ENCODE measurements at places on chromosomes 1 and 21.
A peak's percentile ranks its signal among the peaks of the same experiment; 100 is the strongest.

DNA sequence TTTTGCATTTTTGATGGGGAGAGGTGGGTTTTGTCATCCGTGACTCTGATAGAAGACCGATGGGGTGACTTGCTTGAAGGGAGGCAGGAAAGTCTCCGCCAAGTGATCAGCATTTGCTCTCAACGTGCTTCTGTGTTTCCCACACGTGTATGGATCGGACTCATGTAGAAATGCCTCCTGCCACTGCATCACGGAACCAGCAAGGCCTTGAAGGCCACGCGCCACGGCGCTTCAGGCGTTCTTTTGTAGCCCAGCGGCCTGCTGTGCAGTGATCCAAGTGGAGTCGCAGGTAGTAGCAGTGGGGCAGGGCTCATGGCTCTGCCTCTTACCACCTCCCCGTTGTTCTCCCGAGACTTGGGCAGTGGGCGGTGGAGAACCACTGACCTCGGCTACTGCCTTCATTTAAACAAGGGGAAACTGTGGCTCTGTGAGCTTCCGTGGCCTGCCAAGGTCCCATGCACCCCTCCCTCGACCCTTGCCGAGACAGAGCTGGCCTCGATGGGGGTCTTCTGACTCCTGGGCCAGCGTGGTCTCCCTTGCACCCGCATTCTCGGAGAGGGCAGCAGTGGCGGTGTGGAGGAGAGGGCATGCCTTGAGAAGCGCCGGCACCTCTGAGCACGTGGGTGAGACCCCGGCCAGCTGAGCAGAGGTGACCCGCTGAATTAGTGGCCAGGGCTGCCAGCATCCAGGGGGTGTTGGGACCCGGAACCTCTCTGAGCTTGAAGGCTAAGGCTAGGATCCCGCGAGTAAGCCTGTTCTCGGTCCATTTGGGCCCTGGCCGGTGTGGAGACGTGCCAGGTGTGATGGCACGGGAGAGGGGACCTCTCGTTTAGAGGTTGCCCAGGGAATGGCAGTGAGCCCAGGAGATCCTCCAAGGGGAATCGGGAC lies 46.1 kb upstream of the ABCG1 start:
- no peak for DNase-seq

GRCh38 chr1:161001525-161001924 lies 19.4 kb downstream of the F11R start:
- no peak for DNase-seq

DNA sequence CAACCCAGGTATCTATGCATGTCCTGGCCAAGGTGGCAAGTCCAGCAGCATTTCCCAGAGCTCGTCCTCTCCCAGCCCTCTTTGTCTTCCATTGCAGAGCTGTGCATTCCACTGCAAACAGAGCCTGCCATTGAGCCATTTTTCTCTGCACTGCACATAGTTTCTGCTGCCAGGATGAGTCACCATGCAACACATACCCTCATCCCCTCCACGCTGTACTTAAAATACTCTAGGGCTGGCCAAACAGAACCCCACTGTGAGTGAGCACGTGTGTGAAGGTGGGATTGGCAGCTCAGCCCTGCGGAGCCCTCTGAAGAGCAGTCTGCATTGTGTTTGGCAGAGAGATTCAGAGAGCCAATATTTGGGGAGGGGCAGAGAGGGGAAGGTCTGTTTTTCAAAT lies 3.9 kb upstream of the ATP1B1 start:
- peak; percentile 37 for DNase-seq

GRCh38 chr1:69121723-69122122 lies 446.0 kb upstream of the LRRC7 start:
- no peak for DNase-seq

DNA sequence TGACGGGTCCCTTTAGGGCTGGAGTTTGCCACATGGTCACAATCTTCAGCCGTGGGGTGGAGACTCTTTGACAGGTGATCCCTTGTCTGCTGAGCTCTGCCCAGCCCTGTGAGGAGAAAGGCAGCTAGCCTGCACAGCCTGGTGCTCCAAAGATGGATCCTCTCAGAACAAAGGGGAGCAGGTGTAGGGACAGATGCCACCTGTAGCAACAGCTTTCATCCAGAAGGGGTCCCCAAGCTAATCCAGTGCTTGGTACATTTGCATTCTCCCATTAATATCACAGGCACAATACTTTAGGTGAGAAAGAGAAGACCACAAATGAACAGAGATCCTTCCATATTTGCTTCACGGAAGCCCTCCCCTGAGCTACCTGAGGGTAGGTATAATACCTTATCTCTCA lies 93.2 kb downstream of the CCDC185 start:
- no peak for DNase-seq

- DNase-seq: no peak
Observed at GRCh38 chr1:78493451-78493850, 2.7 kb downstream of the PTGFR start.

GRCh38 chr1:225044258-225044657 lies 114.8 kb downstream of the DNAH14 start:
- no peak for DNase-seq

- no peak for DNase-seq
Observed at GRCh38 chr1:163147019-163147418, 55.7 kb downstream of the RGS5 start.

DNA sequence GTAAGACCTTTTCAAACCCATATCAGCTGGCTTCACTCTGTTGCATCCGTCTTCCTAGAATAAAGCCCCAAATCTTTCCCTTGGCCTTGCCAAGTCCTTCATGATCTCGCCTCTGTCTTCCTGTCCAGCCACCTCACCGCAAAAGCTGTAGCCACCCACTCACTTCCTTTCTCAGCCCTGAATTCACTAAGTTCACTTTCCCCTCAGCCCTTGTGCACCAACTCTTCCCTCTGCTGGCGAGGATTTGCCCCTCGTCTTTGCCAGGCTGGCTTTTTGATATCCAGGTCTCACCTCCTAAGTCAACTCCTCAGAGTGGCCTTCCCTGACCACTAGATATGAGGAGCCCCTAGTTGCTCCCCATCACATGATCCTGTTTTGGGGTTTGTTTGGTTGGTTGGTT lies 3.9 kb upstream of the COL16A1 start:
- no peak for DNase-seq

- DNase-seq: no peak
Observed at GRCh38 chr1:194043984-194044755, 857.8 kb upstream of the B3GALT2 start.

DNA sequence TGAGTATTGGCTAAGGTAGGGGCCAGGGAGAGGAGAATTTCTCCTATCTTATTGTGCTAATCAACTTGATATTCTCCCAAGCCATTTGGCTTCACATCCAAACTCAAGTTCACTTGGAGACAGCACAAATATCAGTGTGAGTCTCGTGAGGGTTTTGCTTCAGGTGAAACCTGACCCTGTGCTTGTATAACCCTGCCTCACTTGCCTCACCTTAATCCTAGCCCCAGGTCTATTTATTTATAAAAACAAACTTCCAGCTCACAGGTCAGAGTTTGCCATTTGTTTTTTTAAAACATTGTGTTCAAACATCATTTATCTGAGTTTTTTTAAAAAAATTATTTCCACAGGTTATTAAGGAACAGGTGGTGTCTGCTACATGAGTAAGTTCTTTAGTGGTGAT lies 19.9 kb downstream of the HAO2 start:
- no peak for DNase-seq

DNA sequence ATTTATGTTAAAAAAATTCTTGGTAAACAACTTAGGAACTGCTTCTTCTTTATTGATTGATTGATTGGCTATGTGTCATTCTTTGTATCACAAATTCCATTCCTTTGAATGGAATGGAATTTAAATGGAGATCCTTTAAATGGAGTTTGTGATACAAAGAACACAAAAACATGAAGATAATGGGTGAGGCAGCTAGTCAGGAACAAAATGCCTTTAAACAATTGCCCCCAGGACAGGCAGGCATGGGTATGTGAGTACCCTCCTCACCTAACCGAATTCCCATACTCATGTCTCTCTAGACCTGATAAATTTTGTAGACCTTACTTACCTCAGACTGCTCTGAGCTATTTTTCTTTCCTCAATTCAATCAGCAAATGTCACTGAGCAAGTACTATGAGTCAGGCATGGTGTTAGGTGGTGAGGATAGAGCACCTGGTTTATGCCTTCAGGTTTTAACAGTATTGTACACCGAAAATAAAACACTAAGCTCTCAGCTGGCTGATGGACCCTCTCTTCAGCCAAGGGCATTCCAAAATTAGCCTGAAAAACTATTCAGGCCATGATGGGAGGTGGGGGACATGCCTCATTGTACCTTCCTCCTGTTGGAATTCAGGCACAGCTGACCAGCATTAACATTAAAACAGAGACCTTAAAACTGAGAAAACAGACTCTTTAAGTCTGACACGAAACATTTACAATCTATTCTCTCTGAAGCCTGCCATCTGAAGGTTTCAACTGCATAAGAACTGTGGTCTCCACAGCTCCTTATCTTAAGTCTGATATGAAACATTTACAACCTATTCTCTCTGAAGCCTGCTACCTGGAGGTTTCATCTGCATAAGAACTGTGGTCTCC lies 58.9 kb downstream of the OLFML3 start:
- no peak for DNase-seq

DNA sequence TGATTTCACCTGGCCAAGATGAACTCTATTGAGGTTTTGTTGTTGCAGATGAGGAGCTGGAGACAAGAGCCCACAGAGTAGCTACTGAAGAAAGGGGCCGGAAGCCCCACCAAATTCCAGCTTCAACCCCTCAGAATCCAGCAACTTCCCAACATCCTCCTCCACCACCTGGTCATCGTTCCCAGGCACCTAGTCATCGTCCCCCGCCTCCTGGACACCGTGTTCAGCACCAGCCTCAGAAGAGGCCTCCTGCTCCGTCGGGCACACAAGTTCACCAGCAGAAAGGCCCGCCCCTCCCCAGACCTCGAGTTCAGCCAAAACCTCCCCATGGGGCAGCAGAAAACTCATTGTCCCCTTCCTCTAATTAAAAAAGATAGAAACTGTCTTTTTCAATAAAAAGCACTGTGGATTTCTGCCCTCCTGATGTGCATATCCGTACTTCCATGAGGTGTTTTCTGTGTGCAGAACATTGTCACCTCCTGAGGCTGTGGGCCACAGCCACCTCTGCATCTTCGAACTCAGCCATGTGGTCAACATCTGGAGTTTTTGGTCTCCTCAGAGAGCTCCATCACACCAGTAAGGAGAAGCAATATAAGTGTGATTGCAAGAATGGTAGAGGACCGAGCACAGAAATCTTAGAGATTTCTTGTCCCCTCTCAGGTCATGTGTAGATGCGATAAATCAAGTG lies 14.3 kb downstream of the CD2 start:
- no peak for DNase-seq

DNA sequence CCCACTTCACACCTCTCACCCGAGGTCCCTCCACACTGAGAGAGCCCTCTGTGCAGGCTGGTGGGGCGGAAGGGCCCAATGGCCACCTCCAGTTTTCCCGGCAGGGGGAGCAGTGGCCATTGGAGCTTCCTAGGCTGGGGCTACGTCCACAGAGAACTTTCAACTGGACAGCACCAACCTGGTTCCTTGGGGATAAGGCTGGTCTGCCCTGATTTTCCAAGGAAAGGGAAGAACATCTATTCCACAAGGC lies 20.3 kb upstream of the LAPTM5 start:
- no peak for DNase-seq

DNA sequence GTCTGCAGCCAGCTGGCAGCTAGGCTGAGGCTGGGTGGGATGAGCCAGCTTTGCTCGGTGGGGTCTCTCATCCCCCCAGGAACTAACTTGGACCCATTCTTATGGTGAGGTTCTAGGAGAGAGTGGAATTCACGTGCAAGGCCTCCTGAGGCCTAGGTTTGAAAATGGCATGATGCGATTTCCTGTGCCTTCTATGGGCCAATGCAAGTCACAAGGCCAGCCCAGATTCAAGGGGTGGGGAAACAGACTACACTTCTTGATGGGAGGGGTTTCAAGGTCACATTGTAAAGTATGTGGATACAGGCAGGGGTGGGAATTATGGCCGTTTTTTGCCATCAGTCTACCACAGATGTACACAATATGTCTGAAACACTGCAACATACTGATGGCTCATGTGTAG lies 48.3 kb downstream of the HTR6 start:
- no peak for DNase-seq

- no peak for DNase-seq
Observed at GRCh38 chr1:241352401-241352800, 4.6 kb downstream of the RGS7 start.

DNA sequence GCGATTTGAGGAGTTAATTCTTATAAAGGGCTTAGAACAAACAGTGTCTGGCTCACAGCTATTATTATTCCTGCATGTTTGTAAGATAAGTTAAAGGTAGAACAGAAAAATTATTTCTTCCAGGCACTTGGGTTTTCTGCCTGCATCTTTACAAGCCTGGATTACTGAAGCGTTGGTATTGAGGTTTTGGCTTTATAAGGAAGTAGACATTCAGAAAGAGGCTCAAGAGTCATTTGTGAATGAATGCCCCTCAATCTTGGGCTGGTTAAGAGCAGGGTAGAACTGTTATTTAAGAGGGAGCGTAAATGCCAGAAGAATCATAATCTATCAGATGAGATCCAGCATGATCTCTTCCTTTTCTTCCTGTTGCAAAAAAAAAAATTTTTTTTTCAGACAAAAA lies 77.3 kb upstream of the ARID1A start:
- no peak for DNase-seq

- no peak for DNase-seq
Observed at GRCh38 chr1:184163674-184164465, 112.3 kb downstream of the TSEN15 start.

DNA sequence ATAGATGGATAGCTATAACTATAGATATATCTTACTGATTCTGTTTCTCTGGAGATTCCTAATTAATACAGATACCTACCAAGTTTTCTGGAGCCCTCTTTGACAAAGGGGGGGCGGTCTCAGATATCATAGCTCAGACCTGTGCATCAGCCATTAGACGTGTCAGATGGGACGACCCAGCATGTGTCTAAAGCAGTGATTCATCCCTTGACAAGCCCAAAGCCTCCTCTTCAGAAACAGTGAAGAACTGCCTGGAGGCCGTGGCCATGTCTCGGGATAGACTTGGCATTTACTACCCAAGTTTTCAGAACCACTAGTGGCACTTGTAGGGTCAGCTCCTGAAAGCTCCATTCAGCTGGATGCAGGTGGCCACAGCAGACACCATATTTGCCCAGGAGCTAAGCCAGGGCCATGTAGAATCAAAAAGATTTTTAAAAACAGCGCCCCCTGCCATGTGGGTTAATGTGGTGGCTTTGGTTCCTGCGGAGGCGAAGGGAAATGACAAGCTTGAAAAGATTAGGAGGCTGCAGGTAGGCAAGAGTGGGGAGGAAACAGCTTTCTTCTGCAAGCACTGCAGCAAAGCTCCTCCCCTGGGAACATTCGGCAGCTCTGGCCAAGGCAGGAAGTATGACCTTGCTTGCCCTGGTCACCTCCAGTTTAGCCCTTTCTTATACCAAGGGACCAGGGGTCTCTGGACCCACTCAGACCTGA lies 82.2 kb downstream of the FBXO2 start:
- no peak for DNase-seq

GRCh38 chr21:37503848-37504467 lies 137.4 kb downstream of the DYRK1A start:
- no peak for DNase-seq

All from NCI-H2107 (cell line).